ENCODE measurements at places on chromosomes 16 and 17.

DNA sequence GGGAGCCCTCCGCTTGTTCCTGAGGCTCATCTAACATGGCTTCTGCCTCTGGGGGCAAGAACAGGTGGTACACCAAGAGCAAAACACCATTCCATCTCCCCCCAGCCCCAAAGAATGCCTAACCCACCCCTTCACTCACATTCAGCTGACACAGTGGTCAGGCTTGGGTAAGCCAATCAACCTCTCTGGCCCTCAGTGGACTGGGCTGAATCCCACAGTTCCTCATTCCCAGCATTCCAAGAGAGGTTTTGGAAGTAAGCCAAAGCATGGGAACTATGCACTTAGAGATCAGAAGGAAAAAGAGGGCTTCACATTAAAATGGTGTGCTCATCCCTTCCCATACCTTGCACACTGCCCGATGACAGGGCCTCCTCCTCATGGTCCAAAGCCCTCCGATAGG is 7.8 kb downstream of the PIGS start:
- DNase-seq, result no peak

GRCh38 chr17:32116937-32117336 is 25.4 kb upstream of the RHOT1 start:
- no peak for DNase-seq

- DNase-seq, result no peak
Observed at GRCh38 chr17:39393736-39394135, 7.7 kb downstream of the FBXL20 start.

DNA sequence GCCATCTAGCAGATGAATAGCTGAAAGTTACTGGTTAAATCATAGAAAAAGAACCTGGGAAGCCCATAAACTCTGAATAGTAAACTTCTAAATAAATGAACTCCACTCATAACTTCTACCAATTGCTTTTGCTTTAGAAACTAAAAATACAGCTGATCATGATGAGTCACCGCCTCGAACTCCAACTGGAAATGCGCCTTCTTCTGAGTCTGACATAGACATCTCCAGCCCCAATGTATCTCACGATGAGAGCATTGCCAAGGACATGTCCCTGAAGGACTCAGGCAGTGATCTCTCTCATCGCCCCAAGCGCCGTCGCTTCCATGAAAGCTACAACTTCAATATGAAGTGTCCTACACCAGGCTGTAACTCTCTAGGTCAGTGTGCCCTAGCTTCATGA is 9.7 kb downstream of the KAT7 start:
- no peak for DNase-seq

DNA sequence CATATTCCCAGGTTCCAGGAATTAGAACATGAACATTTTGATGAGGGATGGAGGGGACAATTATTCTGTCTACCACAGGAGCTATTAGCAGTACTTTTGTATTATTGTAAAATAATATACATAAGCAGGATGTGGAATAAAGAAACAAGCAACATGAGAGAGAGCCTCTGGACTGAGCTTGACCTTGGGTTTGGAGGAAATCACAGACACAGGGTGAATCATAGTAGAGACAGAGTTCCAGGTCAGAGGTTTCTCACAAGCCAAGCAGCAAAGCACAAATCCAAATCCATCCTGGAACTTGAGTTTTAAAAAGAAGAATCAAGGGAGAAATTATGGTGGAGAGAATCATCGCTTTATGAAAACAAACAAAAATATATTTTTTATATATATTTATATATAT is 5.1 kb downstream of the KRT31 start:
- DNase-seq, result no peak

DNA sequence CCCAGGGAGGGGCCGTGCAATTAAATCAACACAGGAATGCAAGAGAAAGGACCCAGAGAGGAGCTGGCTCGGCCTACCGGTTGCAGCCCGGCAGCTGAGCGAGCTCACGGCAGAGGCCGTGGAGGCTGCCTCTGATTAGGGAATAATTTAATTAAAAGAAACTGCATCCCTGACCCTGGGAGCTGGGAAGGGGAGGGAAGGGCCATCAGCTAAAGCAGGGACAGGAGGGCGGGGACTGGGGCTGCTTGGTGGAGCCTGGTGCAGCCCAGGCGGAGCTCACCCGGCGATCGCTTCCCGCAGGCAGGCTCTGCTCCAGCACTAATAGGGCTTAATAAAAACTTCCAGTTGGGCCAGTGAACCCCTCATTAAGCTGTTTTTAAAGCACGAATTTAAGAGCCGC is 43.4 kb downstream of the LMF1 start:
- no peak for DNase-seq

- DNase-seq, result no peak
Observed at GRCh38 chr16:49635009-49635350, 220.9 kb downstream of the ZNF423 start.

GRCh38 chr17:17511881-17512858 is 16.0 kb upstream of the RASD1 start:
- DNase-seq, result no peak

DNA sequence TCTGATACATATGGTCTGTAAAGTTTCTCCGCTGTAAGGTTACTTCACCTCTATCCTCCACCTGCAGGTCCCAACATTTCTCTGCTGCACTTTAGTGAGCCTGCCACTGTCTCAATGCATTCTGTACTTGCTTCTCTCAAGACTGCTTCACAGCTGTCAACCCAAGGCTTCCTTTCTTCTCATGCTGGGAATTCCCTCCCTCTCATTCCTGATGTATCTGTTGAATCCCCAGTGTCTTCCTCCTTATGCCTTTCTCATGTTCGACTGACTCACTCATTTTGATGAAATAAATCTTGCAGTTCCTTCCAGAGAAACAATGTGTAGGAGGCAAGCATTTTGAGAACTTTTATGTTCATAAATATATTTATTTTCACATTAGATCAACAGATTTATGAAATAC is 288.3 kb downstream of the CNTNAP4 start:
- DNase-seq, result no peak
